HAP-1 (cell line): ENCODE measurements at places on chromosomes 6 and 20.

DNA sequence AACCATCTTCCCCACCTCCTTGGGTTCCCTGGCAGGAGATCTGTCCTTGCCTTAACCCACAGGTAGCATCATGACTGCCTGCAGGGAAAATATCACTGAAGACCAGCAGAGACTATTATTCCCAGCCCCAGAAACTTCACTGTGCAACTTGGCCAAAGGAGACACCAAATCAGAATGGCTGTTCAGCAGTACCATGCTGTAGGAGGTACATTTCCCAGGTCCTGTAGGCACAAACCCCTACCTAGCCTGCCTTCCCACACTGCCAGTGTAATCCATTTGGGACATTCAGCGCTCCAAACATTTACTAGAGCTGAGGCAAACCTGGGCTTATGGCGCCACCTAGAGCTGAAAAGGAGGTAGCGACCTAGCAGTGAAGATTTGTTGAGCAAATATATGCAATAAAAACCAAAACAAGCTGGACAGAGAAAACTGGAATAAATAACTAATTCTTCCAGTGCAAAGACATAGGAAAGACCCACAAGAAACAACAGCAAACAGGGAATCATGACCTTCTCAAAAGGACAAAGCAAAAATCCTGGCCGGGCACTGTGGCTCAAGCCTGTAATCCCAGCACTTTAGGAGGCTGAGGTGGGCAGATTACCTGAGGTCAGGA lies 60.3 kb downstream of the VTA1 start:
- peak; percentile 25 for DNase-seq

GRCh38 chr6:96465321-96465903 lies 56.2 kb upstream of the UFL1 start:
- DNase-seq: no peak

DNA sequence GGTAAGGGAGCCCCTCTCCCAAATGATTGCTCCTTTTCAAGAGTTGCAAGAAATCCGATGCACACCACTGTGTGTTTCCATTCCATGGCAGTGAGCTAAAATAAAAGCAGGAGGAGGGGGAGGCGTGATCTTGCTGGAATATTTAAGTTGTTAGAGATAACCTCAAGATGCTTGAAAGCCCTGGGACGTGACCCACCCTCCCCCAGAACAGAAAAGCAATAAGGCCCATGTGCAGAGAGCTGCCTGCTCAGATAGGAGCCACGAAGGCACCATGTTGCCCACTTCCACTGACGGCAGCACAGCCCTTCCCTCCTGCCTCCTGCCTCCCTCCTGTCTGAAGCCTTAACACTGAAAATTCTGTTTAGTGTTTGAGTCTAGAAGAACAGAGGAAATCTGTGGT lies 432.6 kb upstream of the CDH4 start:
- DNase-seq: no peak

GRCh38 chr20:61288331-61288784 lies 36.3 kb downstream of the CDH4 start:
- no peak for DNase-seq

- DNase-seq: no peak
These were observed 258.9 kb downstream of the GJA1 start for GRCh38 chr6:121694389-121694788.
